Neural progenitor cell (in vitro differentiated cells): ENCODE measurements at places on chromosomes 4 and X.

DNA sequence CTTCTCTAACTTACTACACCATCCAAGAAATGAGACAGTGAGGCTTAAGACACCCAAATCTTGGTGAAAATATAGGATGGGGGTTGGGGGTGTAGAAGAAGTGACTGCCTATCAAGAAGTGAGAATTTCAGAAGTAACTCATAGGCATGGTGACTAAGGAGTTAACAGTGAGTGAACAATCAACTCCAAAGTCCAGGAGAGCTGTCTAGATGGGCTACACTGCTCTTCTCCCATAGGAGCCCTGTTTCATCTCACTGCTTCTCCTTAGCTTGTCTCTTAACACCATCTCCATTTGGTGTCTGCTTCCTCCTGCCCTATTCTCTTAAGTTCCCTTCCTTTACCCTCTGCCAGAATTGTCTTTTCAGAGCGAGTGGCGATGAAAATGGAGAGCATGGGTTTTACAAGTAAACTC lies 22.7 kb downstream of the FABP2 start:
- no peaks in the 10 kb centered on the region for H3K27me3 ChIP-seq
- H3K36me3 ChIP-seq: peaks cover 19% of the 10 kb centered on the region
- no peak for DNase-seq
- peak overlapping the region; percentile 68 for H3K4me3 ChIP-seq

GRCh38 chr4:73855406-73855805 lies 2.3 kb downstream of the PF4V1 start:
- no peak overlapping the region for H3K27ac ChIP-seq
- H3K27me3 ChIP-seq: peaks cover 26% of the 10 kb centered on the region
- H3K4me1 ChIP-seq: peaks cover 3% of the 10 kb centered on the region
- no peaks in the 10 kb centered on the region for H3K36me3 ChIP-seq
- no peak overlapping the region for H3K4me3 ChIP-seq
- no peak for DNase-seq

GRCh38 chrX:65406532-65406931 lies 128.1 kb downstream of the LAS1L start:
- no peak overlapping the region for H3K27ac ChIP-seq
- peaks cover 18% of the 10 kb centered on the region for H3K27me3 ChIP-seq
- no peaks in the 10 kb centered on the region for H3K36me3 ChIP-seq
- DNase-seq: peak; percentile 2
- no peak overlapping the region for H3K4me3 ChIP-seq

DNA sequence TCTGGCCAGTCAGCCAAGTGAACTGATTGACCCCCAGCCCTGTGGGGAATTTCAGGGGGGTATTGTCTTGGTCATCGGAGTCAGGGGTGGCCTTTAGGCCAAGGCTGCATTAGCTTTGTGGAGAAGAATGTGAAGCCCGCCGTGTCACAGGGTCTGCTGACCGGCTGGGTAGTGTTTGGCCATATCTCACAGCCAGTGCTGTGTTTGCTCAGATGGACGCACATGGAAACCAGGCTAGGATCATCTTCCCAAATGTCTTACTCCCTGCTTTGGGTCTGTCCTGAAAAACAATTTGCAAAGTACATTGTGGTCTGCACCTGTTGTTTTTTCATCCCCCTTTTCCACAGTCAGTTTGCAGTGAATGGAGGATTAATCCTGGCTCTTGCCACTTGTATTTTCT lies 13.0 kb downstream of the TMEM164 start:
- no peak overlapping the region for H3K4me3 ChIP-seq
- no peaks in the 10 kb centered on the region for H3K4me1 ChIP-seq
- no peak overlapping the region for H3K27ac ChIP-seq
- no peaks in the 10 kb centered on the region for H3K27me3 ChIP-seq
- H3K36me3 ChIP-seq: no peaks in the 10 kb centered on the region

DNA sequence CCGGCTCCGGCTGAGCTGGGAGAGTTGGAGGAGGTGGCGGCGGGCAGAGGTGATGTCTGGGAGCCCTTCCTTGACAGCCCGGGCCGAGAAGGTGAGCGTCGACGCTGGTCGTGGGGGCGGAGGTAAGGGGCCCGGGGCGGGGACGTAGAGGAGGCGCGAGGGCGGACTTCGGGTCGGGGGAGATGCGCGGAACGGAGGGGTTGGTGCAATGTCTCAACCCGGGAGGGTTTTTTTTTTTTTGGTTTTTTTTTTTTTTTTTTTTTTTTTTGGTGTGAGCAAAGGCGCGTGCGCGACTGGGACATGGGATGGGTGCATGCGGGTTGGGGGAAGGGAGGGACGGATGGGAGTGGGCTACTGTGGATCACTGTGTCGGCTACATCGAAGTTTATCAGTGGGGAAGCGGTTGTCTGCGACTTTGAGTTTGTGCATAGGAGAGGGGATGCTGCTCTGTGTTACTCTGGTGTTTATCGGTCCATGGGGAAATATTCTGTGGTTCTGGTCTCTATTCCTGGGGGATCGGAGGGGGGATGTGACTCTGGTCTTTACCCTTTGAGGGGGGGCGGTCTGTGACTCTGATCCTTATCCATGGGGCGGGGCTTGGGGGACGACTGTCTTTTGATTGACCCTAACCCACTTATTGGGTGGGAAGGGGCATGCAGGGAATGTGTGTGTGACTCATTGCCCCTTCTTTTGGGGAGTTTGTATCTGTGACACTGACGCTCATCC lies 537 bp downstream of the RBM10 start:
- DNase-seq: no peak
- H3K27me3 ChIP-seq: no peaks in the 10 kb centered on the region
- H3K4me1 ChIP-seq: no peaks in the 10 kb centered on the region
- peak overlapping the region; percentile 83 for H3K27ac ChIP-seq

GRCh38 chr4:169062897-169063244 lies 52.8 kb upstream of the CBR4 start:
- no peaks in the 10 kb centered on the region for H3K27me3 ChIP-seq
- H3K27ac ChIP-seq: no peak overlapping the region
- H3K4me1 ChIP-seq: no peaks in the 10 kb centered on the region
- no peak for DNase-seq
- H3K4me3 ChIP-seq: no peak overlapping the region

DNA sequence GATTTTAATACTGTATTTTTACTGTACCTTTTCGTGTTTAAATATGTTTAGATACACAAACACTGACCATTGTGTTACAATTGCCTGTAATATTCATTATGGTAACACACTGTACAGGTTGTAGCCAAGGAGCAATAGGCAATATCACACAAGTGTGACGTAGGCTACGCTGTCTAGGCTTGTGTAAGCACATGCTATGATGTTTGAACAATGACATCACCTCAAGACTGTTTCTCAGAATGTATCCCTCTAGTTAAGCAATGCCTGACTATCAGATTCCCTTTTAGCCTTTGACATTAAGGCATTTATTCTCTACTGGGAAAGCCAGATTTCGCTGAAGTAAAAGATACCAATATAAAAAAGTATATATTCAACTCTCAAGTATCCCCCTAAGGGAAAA lies 66.2 kb downstream of the VCX3A start:
- no peaks in the 10 kb centered on the region for H3K4me1 ChIP-seq
- H3K4me3 ChIP-seq: no peak overlapping the region
- no peaks in the 10 kb centered on the region for H3K27me3 ChIP-seq
- H3K36me3 ChIP-seq: no peaks in the 10 kb centered on the region

DNA sequence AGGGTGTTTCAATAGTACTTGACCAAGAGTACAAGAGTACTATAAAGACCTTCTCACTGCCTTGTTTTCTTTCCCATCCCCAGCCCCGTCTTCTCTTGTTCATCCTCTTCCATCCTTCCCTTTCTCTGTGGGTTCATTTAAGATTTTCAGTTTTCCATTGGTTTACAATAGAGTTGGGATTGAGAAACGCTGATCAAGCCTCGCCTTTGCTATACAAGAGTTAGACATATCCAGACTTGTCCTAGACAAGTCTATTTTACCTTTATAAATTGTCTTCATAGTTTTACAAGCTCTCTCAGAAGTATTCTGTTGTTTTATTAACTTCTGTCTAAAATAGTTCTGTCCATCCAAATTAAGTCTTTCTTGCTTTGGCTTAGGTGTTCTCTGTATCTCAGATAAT lies 29.6 kb upstream of the SCML1 start:
- no peaks in the 10 kb centered on the region for H3K4me1 ChIP-seq
- DNase-seq: no peak
- H3K36me3 ChIP-seq: no peaks in the 10 kb centered on the region
- no peak overlapping the region for H3K27ac ChIP-seq

GRCh38 chr4:11701966-11702725 lies 273.5 kb upstream of the HS3ST1 start:
- no peak overlapping the region for H3K27ac ChIP-seq
- H3K36me3 ChIP-seq: no peaks in the 10 kb centered on the region
- no peaks in the 10 kb centered on the region for H3K4me1 ChIP-seq
- no peaks in the 10 kb centered on the region for H3K27me3 ChIP-seq
- H3K4me3 ChIP-seq: no peak overlapping the region

DNA sequence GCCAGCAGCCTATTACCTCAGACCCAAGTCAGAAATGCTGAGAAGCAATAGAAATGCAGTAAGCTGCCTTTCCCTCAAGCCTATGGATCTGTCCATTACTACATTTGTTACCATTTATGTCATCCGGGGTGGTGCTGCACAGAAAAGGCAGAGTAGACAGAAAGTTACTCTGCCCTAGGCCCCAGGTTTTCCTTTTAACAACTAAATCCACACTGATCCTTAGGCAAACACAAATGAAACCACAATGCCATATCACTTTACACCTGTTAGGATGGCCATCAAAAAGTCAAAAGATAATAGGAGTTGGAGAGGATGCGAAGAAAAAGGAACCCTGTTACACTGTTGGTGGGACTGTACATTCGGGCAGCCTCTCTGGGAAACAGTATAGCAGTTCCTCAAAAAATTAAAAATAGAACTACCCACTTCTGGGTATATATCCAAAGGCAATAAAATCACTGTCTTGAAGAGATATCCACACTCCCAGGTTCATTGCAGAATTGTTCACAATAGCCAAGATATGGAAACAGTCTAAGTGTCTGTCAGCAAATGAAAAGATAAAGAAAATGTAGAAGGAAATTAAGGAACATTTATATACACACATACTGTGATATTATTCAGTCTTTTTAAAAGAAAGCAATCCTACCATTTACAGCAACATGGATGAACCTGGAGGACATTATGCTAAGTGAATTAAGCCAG lies 186.3 kb downstream of the NWD2 start:
- no peak overlapping the region for H3K4me3 ChIP-seq
- DNase-seq: no peak
- H3K36me3 ChIP-seq: no peaks in the 10 kb centered on the region

- H3K4me3 ChIP-seq: no peak overlapping the region
- H3K36me3 ChIP-seq: no peaks in the 10 kb centered on the region
- H3K4me1 ChIP-seq: no peaks in the 10 kb centered on the region
- no peak for DNase-seq
- no peak overlapping the region for H3K27ac ChIP-seq
Measured at GRCh38 chr4:156496797-156497196, 474.8 kb downstream of the PDGFC start.

GRCh38 chr4:8239661-8240060 lies 29.9 kb upstream of the HTRA3 start:
- H3K4me3 ChIP-seq: no peak overlapping the region
- H3K4me1 ChIP-seq: no peaks in the 10 kb centered on the region
- no peak for DNase-seq

DNA sequence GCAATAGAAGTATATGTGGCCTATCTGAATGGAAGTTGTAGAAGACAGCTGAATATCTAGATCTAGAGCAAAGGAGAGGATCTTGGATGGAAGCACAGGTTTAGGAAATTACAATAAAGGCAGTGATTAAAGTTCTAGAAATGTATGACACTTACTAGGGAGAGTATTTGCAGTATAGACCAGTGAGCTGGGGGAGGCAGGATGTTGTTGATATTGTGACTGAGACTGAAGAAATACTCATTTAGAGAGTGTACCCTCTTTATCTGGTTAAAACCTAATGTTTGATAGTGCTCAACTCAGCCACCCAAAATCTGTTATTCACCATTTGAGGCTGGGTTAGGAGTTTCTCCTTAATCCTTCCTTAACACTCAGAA lies 439.5 kb downstream of the GRXCR1 start:
- H3K4me3 ChIP-seq: no peak overlapping the region
- no peaks in the 10 kb centered on the region for H3K4me1 ChIP-seq
- no peak for DNase-seq
- H3K36me3 ChIP-seq: no peaks in the 10 kb centered on the region
- H3K27ac ChIP-seq: no peak overlapping the region

DNA sequence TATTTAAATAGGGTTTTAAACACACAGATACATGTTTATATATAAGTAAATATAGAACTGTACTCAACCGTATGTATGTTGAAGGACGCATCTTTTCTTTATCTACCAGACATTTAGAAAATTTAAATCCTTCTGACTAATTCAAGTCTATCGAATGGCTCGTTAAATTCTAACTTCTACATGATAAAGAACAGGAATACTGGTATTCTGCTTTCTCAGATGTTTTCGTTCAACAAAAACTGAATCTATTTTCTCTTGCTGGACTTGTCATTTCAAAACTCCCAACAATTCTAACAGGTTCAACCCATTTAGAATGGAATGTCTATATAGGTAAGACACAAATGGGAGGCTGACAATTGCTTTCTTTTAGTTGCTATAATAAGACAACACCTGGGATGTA lies 978.3 kb upstream of the ADGRL3 start:
- no peaks in the 10 kb centered on the region for H3K36me3 ChIP-seq
- H3K4me3 ChIP-seq: no peak overlapping the region
- H3K27ac ChIP-seq: no peak overlapping the region
- H3K4me1 ChIP-seq: no peaks in the 10 kb centered on the region
- DNase-seq: no peak

- H3K4me3 ChIP-seq: no peak overlapping the region
- no peaks in the 10 kb centered on the region for H3K4me1 ChIP-seq
- no peak overlapping the region for H3K27ac ChIP-seq
- H3K27me3 ChIP-seq: no peaks in the 10 kb centered on the region
- DNase-seq: no peak
Measured at GRCh38 chr4:110877778-110878370, 255.0 kb upstream of the PITX2 start.
